ENCODE measurements at places on chromosomes 12 and 14. TPM values are rescaled to one million over a fixed set of nuclear protein-coding genes. Genes with fewer than 3 reads are reported as not detected.

GRCh38 chr12:70609739-70610491 lies 27.3 kb downstream of the PTPRB start:
- DNase-seq, result peak; percentile 74
- H3K4me3 ChIP-seq, result peak overlapping the region; percentile 52
- peak overlapping the region; percentile 73 for H3K27ac ChIP-seq
- peaks cover 4% of the 10 kb centered on the region for H3K4me1 ChIP-seq
- peaks cover 22% of the 10 kb centered on the region for H3K27me3 ChIP-seq

- DNase-seq, result no peak
- H3K27me3 ChIP-seq, result no peaks in the 10 kb centered on the region
- H3K4me1 ChIP-seq, result no peaks in the 10 kb centered on the region
- no peak overlapping the region for H3K4me3 ChIP-seq
Measured at GRCh38 chr14:100967930-100968329, 64.4 kb upstream of the RTL1 start.

DNA sequence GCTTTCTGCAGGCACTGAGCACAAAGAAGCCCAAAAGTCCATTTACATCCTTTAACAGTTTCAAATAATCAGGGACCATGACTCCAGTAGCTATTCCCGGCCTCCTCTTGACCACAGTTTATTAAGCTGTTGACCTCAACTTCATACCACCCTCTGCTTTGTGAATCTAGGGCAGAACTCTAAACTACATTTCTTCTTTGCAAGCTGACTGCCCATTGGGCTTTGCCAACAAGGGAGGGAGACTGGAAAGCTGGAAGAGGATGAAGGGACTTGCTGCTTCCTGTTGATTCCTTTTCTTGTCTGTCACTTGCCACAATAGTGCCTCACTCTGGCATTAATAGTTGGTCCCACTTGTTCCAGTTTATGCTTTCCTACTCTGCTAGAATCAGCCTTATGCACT lies 2.7 kb downstream of the CGRRF1 start:
- no peak overlapping the region for H3K27ac ChIP-seq
- no peak for DNase-seq
- H3K4me3 ChIP-seq, result no peak overlapping the region
- no peaks in the 10 kb centered on the region for H3K36me3 ChIP-seq

GRCh38 chr12:52335598-52336262 lies 14.5 kb upstream of the KRT83 start:
- no peaks in the 10 kb centered on the region for H3K4me1 ChIP-seq
- DNase-seq, result no peak
- H3K36me3 ChIP-seq, result no peaks in the 10 kb centered on the region
- no peaks in the 10 kb centered on the region for H3K27me3 ChIP-seq
- H3K4me3 ChIP-seq, result no peak overlapping the region

CLEC9A gene
- 0.43 TPM for total RNA-seq

GRCh38 chr12:51087818-51088217 lies 4.4 kb upstream of the CSRNP2 start:
- peaks cover 5% of the 10 kb centered on the region for H3K36me3 ChIP-seq
- H3K27ac ChIP-seq, result no peak overlapping the region
- no peak overlapping the region for H3K4me3 ChIP-seq
- H3K27me3 ChIP-seq, result no peaks in the 10 kb centered on the region

- H3K4me3 ChIP-seq, result no peak overlapping the region
- no peak overlapping the region for H3K27ac ChIP-seq
- H3K36me3 ChIP-seq, result no peaks in the 10 kb centered on the region
- no peaks in the 10 kb centered on the region for H3K27me3 ChIP-seq
- DNase-seq, result no peak
Measured at GRCh38 chr12:103962493-103962892, 3.2 kb upstream of the TDG start.

DNA sequence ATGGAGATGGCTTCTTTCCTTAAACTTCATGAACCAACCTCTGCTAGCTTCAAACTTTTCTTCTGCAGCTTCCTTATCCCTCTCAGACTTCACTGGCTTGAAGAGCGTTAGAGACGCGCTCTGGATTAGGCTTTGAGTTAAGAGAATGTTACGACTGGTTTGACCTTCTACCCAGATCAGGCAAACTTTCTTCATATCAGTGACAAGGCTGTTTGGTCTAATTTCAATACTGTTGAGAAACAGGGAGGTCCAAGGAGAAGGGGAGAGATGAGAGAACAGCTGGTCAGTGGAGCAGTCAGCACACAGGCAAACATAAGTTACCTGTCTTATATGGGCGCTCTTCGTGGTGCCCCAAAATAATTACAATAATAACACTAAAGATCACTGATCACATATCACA lies 14.9 kb downstream of the SCAF11 start:
- H3K27ac ChIP-seq, result no peak overlapping the region
- H3K36me3 ChIP-seq, result no peaks in the 10 kb centered on the region
- no peak for DNase-seq
- H3K27me3 ChIP-seq, result no peaks in the 10 kb centered on the region
- H3K4me1 ChIP-seq, result peaks cover 58% of the 10 kb centered on the region

DNA sequence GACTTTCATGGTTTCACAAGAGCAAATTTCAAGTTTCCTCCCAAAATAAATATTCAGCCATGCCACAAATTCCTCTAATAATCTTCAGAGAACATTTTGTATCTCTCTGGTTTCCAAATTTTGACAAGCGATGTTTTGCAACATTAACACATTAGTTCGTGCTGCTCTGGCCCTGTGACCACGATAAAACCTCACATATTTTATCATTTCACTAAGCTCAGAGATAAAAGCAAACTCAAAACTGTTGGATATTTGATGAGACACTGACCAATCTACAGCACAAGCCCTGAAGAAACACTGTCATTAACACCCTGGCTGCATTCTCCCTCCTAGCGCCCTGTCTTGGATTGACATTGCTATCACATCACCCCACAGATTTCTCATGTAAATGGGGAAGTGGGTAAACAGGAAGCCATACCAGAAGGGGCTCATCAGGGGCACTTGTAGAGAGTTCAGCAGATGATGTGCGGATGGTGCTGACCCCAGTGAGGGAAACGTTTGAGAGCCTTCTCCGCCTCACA lies 264.3 kb downstream of the PRKD1 start:
- H3K27me3 ChIP-seq, result no peaks in the 10 kb centered on the region
- H3K4me3 ChIP-seq, result no peak overlapping the region

RNASE7 gene
- not detected for total RNA-seq

RFLNA gene
- 1.0 TPM for total RNA-seq
